Activated B cell treated with CpG ODN at 0.5 μM for 24 hours (primary cell): ENCODE measurements at places on chromosomes 1 and 21. TPM values are rescaled to one million over a fixed set of nuclear protein-coding genes. Genes with fewer than 3 reads are reported as not detected.

Gene CCDC181
- not detected in 2 replicates for total RNA-seq

Gene TAS1R1
- total RNA-seq, result not detected in 2 replicates

Gene SHISAL2A
- total RNA-seq, result 36.8 and 44.2 TPM in 2 replicates

Gene OR14K1
- total RNA-seq, result not detected in 2 replicates

Gene CHAF1B
- 5.6 and 6.2 TPM in 2 replicates for total RNA-seq

Gene DDR2
- total RNA-seq, result 0.09 and 0.27 TPM in 2 replicates

Gene SHISA4
- total RNA-seq, result 0.24 and 0.35 TPM in 2 replicates

Gene TNFSF4
- 6.9 and 8.6 TPM in 2 replicates for total RNA-seq

Gene IL19
- not detected in 2 replicates for total RNA-seq

Gene IFI44
- total RNA-seq, result 9.2 and 10.4 TPM in 2 replicates

Gene SPRR1B
- not detected in 2 replicates for total RNA-seq

Gene FLG
- total RNA-seq, result not detected in 2 replicates

Gene SPOCD1
- total RNA-seq, result not detected in 2 replicates

Gene IGSF9
- not detected in 2 replicates for total RNA-seq

Gene ELAPOR1
- 0.27 and 0.38 TPM in 2 replicates for total RNA-seq

Gene FCN3
- not detected in 2 replicates for total RNA-seq

Gene FCMR
- total RNA-seq, result 134 and 146 TPM in 2 replicates

Gene FAM20B
- total RNA-seq, result 26.3 and 27.5 TPM in 2 replicates

Gene LIPI
- not detected in 2 replicates for total RNA-seq

Gene CD1D
- total RNA-seq, result 4.6 and 5.0 TPM in 2 replicates

Gene SPRR1A
- total RNA-seq, result not detected in 2 replicates

Gene SLC2A1
- total RNA-seq, result 105 and 117 TPM in 2 replicates

Gene RYR2
- total RNA-seq, result not detected in 2 replicates

Gene PLA2G4A
- total RNA-seq, result not detected in 2 replicates

Gene DVL1
- total RNA-seq, result 29.3 and 30.7 TPM in 2 replicates

Gene PLEKHN1
- total RNA-seq, result 1.3 and 1.4 TPM in 2 replicates

Gene FTCD
- 0.69 and 0.73 TPM in 2 replicates for total RNA-seq

Gene SELE
- not detected in 2 replicates for total RNA-seq

Gene GNG12
- not detected in 2 replicates for total RNA-seq

Gene ACTL8
- not detected in 2 replicates for total RNA-seq

Gene EDN2
- total RNA-seq, result not detected in 2 replicates

Gene RIIAD1
- not detected in 2 replicates for total RNA-seq

Gene PRAMEF18
- not detected in 2 replicates for total RNA-seq

Gene MRPS15
- 63.5 and 67.0 TPM in 2 replicates for total RNA-seq

Gene VSIG8
- total RNA-seq, result not detected in 2 replicates

Gene RALGPS2
- 171 and 207 TPM in 2 replicates for total RNA-seq

Gene PLA2G2C
- not detected in 2 replicates for total RNA-seq

Gene GOLT1A
- not detected in 2 replicates for total RNA-seq

Gene MCOLN3
- total RNA-seq, result 0.16 TPM in 1 of 2 replicates, not detected in the other

Gene GSTM5
- 0.04 TPM in 1 of 2 replicates, not detected in the other for total RNA-seq

Gene ZNF670
- 6.1 and 6.2 TPM in 2 replicates for total RNA-seq

Gene CA14
- total RNA-seq, result not detected in 2 replicates
